ENCODE measurements at places on chromosomes 13 and 19.

DNA sequence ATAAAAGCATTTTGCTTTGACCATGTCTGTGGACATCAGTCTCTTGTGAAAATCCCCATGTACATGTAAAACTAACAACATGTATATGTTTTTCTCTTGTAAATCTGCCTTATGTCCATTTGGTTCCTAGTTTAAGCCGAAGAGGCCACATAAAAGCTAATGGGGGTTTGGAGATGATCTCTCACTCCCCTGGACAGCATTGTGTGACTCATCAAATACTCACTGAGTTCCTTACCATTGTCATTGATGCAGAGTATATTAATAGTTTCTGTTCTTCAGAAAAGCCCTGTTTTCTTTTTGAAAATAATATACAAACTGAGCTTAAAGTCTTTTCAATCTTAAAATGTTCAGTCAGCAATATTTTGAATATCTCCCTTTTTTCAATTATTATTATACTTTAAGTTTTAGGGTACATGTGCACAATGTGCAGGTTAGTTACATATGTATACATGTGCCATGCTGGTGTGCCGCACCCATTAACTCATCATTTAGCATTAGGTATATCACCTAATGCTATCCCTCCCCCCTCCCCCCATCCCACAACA lies 536.7 kb upstream of the HTR2A start:
- no peak for DNase-seq

GRCh38 chr13:87820241-87820640 lies 149.1 kb downstream of the SLITRK5 start:
- no peak for DNase-seq

GRCh38 chr19:5489551-5489950 lies 34.3 kb downstream of the ZNRF4 start:
- DNase-seq: no peak

DNA sequence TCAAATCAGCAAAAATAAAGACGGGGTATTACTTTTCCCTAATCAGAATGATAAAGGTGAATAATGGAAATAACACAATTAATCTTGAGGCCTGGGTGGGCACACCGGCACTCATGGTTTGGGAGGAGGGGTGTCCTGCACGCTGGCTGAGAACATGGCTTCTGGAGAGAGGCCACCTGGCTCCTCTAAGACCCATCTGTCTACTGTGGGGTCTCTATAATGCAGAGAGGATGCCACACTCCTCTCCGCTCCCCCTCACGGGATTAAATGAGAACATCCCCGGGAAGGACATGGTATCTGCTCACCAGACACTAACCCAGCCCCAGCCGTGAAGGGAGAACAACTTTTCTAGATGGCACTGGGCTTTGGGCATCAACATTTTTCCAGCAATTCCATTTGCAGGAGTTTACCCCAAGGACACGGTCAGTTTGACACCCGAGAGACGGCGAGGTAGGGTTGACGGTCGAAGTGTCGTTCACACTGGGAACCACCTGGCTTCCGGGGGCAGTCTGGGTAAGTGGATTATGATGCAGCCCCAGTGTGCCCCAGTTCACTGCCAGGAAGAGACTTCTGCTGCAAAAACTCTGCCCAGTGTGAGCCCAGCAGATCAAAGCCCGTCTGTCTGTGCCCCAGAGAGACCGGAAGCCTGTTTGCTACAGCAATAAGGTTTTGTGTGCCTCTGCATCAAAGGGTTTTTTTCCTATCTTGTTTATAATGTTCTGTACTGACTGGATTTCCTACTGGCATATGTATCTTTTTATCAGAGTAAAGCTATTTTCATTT lies 56.6 kb downstream of the CEBPG start:
- DNase-seq: no peak

GRCh38 chr13:89832827-89833226 lies 1514.7 kb upstream of the MIR17HG start:
- DNase-seq: no peak

- no peak for DNase-seq
Observed at GRCh38 chr13:42808341-42808940, 27.1 kb downstream of the FAM216B start.

DNA sequence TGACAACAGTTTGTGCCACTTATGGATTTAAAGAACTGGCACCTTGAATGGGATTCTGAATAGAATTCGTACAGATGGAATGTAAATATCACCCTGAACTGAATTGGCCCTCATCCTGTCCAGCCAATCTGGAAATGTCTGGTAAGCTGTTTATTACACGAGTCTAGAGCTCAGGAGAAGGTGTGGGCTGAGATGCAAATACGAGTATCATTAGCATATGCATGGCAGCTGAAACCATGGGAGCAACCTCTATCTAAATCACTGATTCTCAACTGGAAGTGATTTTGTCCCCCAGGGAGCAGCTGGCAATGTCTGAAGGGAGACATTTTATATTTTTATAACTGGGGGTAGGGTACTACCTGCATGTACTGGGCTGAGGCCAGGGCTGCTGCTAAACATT lies 15.6 kb upstream of the VWA8 start:
- peak; percentile 26 for DNase-seq

- no peak for DNase-seq
Observed at GRCh38 chr19:7541828-7542443, 6.4 kb downstream of the PNPLA6 start.

DNA sequence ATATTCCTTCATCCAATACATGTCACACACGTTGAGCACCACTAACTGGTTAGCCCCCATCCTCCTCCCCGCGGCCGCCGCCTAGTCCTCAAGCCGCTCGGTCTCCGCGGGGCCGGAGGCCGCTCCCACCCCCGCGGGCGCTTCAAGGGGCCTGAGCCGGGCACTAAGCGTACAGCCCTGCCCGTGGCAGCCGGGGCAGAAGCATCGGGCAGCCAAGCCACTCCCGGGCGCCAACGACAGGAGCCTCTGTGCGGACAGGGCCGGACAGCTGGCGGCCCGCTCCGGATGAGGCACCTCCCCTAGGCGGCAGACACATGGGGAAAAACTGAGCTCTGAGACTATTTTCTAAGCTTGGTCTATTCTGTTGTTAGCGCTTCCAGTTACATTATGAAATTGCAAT lies 2.8 kb upstream of the ZNF543 start:
- DNase-seq: no peak

- no peak for DNase-seq
Observed at GRCh38 chr19:34489175-34489574, 7.6 kb downstream of the WTIP start.

- DNase-seq: no peak
Observed at GRCh38 chr19:39297931-39298634, 1.9 kb downstream of the IFNL1 start.

DNA sequence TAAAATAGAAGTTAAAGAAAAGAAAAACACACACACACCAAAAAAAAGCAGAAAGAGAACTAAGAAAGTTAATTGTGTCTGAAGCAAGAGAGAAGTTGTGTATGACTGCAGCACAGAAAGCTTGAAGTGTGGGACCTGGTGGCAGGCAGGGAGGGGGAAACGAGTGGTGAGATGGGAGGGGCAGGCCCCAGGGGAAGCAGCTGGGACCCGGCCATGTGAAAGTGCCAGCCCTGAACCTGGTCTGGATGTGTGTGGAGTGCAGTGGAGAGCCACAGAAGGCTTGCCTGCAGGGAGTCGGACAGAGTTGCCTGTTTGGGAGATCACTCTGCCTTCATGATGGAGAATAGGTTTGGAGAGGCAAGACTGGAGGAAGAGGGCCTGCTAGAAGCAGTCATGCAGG lies 199.0 kb downstream of the GGACT start:
- no peak for DNase-seq

- DNase-seq: no peak
Observed at GRCh38 chr13:111117961-111118360, 2.9 kb downstream of the ARHGEF7 start.

DNA sequence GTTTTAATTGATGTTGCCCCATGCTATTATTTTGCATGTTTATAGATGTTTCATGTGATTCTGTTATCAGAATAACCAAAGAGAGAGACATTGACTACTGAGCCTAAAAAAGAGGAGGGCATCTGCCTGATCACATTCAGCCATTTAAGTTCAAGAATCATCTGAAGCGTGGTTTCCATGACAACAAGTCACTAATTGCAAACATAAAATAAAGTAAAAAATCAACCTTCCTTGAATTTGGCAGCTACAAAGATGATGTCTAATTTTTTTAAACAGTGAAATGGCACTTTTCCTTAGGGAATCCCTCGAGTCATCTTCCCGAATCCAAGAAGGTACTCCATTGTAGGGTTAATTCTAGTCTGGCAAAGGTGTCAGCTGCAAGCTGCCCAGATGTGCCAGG lies 884.2 kb downstream of the DIAPH3 start:
- DNase-seq: no peak

- no peak for DNase-seq
Observed at GRCh38 chr19:58572026-58572817, 913 bp downstream of the MZF1 start.

DNA sequence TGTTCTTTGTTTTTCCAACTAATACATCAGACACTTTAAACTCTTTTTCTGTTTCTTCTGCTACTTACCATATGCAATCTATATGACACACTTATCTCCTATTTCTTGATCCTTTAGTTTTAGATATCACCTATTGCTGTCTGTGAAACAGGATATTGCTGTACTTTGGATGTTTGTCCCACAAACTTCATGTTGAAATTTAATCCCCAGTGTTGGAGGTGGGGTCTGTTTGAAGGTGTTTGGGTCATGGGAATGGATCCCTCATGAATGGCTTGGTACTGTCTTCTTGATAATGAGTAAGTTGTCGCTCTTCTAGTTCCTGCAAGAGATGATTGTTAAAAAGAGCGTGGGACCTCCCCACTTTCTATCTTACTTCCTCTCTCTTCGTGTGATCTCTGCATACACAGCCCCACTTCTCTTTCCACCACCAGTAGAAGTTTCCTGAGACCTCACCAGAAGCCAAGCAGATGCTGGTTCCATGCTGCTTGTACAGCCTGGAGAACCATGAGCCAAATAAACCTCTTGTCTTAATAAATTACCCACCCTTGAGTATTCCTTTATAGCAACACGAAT lies 244.2 kb downstream of the NHLRC3 start:
- no peak for DNase-seq

GRCh38 chr13:43061496-43062280 lies 38.3 kb downstream of the DNAJC15 start:
- no peak for DNase-seq

GRCh38 chr13:100637380-100637779 lies 37.2 kb downstream of the TMTC4 start:
- DNase-seq: no peak

- DNase-seq: no peak
Observed at GRCh38 chr19:51565583-51565982, 5.5 kb upstream of the ZNF175 start.

DNA sequence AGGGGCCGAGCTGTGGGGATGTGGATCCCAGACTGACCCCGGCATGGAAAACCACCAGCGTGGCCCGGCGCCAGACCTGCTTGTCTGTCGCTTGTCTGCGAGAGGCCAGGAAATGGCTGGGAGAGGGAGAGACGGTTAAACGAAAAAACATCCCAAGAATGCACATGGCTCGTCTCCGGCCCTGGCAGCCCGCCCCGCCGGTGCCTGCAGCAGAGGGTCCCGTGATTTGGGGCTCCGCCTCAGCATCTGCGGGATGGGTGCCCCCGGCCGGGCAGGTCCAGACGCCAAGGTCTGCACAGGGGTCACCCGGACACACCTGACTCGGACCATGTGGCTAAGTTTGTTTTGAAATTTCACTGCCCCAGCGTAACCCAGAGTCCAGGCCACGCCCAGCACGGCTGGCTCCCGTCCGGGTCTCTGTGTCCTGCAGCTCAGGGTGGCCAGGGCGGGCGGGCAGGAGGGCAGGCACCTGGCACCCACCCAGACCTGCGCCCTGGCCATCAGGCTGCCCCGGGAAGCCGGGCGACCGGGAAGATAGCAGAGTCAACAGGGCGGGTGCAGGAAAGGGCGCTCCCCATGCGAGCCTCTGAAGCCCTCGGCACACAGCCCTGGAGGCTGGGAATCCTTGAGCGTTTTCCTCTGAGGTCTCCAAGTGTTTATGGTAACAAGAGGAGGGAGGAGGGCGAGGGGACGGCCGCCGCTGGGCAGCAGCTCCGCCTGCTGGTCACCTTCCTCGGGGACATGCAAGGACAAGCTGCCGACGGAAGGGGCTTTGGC lies 103.2 kb downstream of the GADD45B start:
- DNase-seq: no peak

- no peak for DNase-seq
Observed at GRCh38 chr13:41216160-41216559, 21.8 kb upstream of the KBTBD7 start.

DNA sequence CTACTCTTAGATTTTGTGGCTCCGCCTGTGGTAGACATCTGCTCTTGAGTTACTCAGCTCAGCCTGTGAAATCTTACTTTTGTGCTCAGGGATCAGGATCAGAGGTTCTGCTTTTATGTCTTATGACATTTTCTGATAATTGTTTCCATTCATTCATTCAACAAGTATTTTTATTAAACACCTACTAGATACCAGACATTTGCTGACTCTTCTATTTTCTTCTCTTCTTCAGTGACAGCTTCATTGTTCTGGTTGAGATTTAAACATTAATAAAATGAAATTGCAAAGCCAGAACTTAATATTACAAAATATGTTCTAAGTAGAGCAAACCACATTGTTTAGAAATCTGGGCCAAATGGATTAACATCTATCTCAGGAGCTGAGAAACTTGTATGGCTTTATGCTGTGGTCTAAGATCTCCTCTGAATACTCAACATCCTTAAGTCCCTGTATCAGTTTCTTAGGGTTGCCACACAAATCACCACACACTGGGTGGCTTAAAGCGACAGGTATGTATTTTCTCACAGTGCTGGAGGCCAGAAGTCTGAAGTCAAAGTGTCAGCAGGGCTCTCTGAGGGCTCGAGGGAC lies 15.8 kb upstream of the MICU2 start:
- DNase-seq: no peak

DNA sequence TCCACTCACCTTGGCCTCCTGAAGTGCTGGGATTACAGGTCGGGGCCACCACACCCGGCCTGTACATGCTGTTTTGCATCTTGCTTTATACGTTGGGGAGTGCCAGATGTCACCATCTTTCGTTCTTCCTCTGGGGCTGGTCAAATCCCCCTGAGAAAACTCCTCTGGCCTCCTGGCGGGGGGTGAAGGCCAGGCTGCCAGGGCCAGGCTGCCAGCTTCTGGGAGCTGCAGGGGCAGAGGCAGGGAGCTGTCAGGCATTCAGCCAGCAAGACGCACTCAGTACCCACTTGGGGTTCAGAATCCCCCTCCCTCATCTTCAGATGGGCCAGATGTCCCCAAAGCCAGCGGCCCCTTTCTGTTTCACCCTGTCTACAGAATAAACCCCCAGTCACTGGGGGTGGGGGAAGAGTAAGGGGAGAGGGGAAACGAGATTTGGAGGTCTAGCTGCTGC lies 16.1 kb downstream of the ZSWIM9 start:
- peak; percentile 92 for DNase-seq

DNA sequence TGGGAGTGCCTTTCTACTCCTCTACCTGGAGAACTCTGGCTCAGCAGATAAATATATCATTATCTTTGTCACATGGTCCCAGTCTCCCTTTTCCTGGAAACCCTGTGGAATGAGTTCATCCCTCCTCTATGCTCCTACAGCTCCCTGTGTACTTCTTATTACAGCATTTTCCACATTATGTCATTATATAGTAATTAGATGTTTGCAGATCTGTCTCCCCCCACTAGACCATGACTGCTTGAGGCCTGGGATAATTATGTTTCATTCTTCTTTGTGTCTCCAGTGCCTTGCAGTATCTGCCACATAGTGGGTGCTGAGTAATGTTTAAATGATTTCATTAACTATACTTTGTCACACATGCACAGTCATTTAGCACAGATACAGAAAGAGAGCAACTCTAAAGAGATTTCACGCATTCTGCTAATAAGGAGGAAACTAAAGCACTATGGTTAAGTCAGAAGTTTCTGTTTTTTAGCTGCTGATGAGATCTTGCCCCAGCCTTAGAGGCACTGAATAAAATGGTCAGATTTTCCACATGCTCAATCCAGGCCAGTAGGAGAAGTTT lies 66.1 kb upstream of the DIAPH3 start:
- no peak for DNase-seq

All from NAMALWA (cell line).